ENCODE measurements at places on chromosomes 1 and 21.

- DNase-seq, result peak; percentile 67
These were observed 80.2 kb downstream of the VPS13D start for GRCh38 chr1:12309783-12310742.

DNA sequence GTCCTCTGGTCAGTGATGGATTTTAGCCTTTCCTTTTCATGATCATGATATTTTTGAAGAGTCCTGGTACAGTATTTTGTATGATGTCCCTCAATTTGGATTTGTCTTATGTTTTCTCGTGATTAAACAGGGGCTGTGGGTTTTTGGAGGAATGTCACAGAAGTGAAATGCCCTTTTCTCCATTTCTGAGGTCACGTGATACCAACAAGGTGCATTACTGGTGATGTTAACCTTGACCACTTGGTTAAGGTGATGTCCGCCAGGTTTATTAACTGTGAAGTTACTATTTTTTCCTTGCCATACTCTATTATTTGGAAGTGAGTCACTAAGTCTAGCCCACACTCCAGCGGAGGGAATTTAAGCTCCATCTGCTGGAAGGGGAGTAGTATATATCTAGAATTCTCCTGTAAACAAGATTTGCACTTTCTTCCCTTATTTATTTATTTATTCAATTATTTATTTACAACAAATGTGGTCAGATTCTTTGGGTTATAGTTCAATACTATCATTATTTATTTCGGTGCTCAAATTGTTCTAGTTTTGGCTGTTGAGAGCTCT, 123.4 kb downstream of the HIVEP3 start:
- peak; percentile 70 for DNase-seq

DNA sequence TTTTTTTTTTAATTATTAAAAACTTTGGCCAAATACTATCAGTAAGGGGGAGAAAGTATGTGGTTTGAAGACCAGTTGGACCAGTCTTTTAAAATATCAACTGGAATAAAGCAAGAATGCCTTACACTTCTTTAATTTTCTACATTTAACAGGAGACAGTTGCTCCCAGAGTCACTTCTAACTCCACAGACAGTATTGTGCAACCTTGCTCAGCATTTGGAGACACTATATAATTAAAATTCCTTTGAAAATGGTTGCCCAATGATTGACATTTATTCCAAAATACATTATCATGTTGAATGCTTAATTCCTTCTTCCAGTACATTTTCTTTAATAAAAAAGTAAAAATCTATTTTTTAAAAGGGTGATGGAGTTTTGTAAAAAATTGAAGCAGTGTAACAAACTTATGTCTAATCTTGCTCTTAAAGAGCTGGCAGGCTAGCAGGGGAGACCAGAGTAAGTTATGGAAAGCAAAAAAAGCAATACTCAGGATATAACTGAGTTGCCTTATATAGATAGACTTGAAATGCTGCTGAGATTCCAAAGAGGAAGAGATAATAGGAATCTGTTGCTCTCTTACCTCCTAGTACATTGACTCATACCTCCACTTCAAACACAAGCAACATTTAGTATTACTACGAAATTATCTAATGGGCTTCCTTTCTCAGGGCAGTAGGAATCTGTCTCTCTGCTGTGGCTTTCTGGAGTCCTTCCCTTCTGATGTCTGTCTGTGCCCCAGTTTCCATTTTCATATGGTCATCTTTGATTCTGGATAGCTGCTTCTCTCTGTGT, 69.7 kb upstream of the RGL1 start:
- no peak for DNase-seq

DNA sequence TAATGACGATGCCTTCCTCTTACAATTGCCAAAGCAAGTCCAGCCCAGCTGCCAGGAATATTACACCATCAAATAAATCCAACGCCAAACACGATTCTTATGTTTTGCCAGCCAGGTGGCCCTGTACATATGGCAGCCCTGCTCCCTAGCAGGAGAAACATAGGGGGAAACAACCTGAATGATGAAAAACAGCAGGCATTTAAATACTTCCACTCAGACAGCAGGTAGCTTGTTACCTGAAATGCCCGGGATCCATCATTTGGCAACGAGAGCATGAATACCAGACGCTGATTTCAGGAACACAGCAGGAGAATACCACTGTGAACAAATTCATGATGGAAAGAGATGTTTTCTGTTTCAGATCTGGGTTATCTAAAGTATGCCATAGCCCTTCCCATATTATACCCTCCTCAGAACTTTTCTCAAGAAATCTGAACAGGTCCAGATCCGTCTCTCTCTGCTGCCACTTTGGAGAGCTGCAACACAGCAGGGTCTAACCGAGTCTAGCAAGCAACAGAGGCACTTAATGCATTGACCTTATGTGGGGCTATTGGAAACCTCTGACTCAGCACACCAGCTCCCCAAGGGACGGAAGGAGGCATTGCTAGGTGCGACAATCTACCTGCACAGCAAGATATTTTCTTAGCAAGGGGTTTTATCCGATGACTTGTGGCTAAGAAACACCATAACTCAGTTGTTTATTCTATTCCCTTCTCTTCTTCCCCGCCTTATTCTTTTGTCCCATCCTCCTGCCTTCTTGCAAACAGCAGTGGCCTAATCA, 166.3 kb downstream of the BARHL2 start:
- DNase-seq, result no peak

DNA sequence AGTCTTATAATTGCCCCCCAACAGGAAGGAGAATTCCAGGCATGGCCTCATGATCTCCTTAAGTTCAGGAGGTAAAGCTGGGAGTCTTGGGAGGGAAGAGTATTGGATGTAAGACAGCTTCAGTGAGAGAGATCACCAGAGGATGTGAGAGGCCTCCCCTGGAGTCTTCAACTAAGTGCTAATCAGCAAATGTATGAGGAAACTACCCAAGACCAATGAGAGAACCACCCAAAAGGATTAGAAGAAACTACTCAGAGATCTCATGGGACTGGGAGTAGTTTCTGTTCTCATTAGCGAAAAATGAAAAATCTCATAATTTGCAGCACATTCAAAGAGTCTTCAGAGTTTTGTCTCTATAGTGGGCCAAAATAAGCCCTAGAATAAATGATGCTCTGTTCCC, 36.6 kb upstream of the WNT2B start:
- no peak for DNase-seq

DNA sequence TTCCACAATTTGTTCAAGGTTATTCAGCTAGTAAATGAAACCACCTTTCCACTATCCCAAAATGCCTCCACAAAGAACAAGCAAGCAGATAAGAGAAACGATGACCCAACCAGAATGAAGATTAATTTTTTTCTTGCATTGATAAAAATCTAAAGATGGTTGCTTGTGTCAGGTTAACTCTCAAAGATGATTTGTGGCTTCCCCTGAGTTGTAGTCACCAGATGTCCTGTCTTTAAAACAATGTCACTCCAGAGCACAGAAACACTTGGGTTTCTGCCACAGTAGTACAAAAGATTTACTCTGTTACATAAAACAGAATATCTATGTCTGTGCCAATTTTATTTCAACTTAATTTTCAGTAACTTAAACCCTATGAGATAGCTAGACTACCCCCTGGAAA, 11.4 kb upstream of the CCDC17 start:
- no peak for DNase-seq

DNA sequence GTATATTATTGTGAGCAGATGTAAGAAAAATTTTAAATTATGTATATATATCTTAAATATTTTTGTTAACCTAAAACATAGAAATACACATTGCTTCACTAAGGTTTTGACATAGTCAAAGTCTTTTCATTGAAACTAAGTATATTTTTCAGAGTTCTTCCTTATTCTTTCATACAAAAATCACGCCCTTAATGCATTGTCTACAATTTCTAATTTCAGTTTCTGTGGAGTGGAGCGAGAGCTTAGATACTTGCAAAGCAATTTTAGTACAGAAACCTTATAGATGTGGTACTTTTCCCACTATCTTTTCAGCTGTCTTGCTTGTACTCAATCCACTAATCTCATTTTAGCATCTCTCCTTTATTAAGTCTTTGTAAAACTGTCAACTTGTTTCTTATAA, 63.2 kb downstream of the CD58 start:
- no peak for DNase-seq

DNA sequence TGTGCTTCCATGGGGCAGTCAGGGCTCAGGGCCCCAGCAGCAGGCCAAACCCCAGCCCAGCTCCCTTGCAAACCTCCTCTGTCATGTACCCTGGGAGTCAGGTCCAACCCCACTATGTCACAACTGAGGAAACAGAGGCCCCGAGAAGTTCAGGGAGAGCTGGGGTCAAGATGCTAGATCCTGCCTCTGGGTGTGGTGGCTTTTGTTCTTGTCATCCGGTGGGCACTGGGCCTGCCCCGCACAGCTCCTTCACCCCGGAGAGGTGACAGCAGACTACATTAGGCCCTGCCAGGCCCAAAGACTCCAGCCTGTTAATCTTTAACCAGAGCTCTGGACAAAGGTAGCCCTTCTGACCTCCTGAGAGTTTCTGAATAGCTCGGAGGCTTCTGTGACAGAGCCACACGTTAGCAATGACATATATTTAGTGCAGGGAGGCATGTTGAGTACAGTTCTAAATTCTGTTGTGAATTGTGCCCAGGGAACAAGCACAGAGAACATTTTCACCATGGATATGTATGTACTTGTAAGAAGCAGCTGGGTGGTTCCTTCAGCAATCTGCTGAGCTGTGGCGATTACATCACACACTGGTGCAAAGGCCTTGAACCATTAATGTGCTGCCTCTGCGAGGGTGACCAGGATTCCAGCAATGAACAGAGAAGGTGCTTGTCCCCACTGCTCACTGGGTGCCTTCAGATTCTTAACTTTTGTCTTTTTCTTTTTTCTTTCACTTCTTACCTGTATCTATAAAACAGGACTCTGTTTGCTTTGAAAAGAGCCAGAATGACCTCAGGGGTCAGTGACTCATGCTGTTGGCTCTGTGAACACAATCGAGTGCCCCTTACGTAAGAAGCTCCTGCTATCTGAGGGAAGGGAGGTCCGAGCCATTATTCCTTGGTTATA, 102.8 kb downstream of the RHOU start:
- DNase-seq, result peak; percentile 29

DNA sequence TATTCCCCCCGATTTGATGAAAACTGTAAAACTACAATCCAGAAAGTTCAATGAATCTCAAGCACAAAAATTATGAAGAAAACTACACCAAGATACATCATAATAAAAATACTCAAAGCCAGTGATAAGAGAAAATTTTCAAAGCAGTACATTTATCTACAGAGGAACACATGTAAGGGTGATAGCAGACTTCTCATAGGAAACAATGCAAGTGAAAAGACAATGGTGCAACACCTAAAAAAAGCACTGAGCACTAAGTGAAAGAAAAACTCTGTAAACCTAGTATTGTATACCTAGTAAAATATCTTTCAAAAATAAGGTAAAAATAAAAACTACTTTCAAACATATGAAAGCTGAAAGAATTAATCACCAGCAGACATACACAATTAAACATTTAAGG, 76.1 kb upstream of the IRF2BP2 start:
- no peak for DNase-seq

- no peak for DNase-seq
These were observed 1.9 kb downstream of the ZBTB7B start for GRCh38 chr1:155004352-155005075.

- no peak for DNase-seq
These were observed 17.2 kb downstream of the MYBPH start for GRCh38 chr1:203158423-203158822.

DNA sequence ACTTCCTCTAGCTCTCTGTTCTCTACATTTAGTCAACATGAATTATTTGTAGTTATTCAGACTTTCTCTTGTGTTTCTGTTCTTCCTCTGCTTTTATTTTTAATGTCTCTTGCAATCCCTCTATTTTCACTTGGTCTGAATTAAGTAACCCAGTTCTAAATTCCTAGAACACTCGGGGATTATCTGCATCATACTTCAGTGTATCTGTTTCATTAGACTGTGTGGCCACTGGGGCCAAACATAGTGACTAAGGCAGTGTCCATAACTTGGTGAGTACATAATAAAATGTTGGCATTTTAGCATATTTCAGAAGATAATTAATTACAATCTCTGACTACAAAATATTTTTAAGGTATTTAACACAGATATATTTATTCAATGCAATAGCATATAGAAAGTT, 1087.2 kb upstream of the B3GALT2 start:
- DNase-seq, result no peak

- no peak for DNase-seq
These were observed 73.4 kb downstream of the CD2 start for GRCh38 chr1:116827607-116828105.

DNA sequence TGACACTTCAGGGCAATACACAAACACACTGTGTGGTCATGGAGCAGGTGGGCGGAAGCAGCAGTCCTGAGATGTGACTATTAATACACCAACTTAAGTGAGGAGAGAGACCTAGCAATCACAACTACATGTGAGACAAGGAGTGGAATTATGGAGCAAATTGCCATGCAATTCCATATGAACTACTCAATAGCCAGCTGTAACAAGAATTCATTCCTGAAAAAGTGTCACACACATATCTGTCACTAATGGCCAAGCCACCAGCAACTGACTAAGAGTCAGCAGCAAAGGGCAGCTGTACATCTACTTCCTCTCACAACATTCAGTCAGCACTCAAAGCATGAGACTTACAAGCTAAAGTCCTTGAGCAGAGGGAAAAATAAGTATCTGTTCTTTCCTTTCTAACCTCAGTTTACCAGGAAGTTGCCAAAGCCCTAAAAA, 46.2 kb downstream of the GPR3 start:
- DNase-seq, result peak; percentile 39

DNA sequence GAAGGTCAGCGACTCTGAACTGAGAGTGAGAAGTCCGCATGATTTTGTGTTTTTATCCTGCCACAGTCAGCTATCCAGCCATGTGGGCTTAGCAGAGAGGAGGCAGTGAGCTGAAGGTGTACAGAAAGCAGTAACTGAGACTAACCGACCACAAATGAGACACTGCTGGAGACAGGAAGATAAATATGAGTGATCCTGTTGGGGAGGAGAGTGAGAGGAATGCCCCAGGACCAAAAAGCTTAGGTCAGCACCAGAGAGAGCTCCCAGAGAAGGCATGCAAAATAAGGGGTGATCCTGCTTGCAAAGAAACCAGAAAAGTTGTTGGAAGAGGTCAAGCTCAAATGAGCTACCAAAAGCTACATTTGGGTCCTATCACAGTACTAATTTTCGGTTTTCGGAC, 63.7 kb downstream of the HLCS start:
- peak; percentile 72 for DNase-seq

DNA sequence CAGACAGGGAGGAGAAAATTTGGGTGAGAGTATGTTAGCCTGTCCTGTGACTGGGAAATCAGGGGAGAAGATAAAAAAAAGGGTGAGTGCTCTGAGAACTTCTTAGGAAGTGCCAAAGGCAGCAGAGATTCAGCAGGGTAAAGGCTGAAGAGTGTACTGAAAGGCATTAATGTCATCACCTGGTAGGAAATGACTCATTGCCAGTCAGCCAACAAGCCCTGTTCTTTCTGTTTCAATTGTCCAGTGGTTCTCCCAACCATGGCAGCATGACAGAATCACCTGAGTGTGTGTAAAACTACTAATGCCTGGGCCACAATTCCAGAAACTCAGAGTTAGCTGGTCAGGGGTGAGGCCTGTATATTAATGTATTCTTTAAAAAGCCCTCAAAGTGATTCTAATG, 83.5 kb downstream of the INTS7 start:
- DNase-seq, result peak; percentile 18
